ENCODE measurements at places on chromosomes 7 and 10.

DNA sequence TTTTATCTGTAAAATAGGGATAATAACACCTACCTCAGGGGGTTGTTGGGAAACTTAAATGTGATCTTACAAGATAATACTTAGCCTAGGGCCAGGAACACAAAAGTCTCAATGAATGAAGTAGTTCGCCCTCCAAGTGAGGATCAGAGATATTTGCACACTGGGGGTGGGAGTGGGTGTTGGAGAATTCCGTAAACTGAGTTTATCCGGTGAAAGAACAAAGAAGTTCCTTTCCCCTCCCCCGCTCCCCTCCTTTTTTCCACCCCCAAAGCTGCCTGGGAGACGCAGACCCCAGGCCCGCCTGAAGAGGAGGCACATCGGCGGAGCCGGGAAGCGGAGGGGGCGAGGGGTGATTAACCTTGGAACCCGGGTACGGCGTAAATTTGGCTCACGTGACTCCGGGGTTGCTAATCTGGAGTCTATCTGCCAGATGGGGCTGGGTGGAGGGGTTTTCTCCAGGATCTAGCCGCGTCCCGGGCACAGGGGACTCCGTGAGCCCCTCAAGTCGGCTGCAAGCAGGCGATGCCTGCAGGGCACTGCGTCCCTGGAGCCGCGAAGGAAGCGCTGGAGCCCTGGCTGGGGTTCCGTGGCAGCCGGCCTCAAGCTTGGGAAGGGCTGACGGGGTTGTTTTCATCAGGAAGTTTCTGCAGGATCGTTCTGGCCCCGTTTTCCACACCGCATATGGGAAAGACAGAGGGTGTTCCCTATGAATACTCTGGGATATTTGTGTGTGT lies 1.4 kb upstream of the PODXL start:
- DNase-seq: peak; percentile 72

- DNase-seq: no peak
Measured at GRCh38 chr7:91832493-91833045, 47.9 kb downstream of the MTERF1 start.

GRCh38 chr7:293681-294439 lies 3.9 kb downstream of the FOXL3 start:
- DNase-seq: no peak

GRCh38 chr7:127516320-127516719 lies 69.1 kb downstream of the GCC1 start:
- no peak for DNase-seq

DNA sequence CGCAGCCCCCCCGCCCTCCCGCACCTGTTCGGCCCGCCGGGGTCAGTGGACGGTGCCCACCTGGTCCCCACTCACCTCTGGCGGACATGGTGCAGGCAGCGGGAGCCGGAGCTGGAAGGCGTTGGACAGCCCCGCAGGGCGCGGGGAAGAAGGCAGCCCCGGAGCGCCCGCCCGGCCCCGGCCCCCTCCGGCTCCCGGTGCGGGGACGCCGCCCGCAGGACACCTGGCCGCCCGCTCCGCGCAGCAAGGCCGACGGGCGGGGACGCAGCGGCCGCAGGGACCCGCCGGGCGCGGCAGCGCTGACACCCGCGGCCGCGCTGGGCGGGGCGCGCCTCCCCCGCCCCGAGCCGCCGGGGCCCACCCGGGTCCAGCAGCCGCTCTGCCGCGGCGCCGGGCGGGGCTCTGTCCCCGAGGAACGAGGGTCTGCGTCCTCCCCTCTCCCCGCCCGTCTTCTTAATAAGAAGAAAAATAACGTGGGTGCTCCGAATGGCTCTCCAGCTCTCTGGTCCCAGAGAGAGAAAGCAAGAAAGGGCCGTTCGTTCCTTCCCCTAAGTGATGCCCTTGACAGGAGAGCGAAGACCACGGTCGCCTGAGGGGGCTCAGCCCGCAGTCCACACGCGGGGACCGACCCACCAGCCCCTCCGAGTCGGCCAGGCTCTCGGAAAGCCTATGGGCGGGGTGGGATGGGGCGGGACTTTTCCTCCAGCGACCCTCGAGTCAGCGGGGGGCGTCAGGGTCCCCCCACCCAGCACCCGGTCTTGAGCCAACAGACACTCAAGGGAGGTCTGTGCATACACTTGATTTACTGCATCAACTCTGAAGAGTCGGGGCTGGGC lies 53.4 kb upstream of the FHIP2A start:
- no peak for DNase-seq

GRCh38 chr10:60252688-60253087 lies 137.0 kb downstream of the ANK3 start:
- DNase-seq: no peak

DNA sequence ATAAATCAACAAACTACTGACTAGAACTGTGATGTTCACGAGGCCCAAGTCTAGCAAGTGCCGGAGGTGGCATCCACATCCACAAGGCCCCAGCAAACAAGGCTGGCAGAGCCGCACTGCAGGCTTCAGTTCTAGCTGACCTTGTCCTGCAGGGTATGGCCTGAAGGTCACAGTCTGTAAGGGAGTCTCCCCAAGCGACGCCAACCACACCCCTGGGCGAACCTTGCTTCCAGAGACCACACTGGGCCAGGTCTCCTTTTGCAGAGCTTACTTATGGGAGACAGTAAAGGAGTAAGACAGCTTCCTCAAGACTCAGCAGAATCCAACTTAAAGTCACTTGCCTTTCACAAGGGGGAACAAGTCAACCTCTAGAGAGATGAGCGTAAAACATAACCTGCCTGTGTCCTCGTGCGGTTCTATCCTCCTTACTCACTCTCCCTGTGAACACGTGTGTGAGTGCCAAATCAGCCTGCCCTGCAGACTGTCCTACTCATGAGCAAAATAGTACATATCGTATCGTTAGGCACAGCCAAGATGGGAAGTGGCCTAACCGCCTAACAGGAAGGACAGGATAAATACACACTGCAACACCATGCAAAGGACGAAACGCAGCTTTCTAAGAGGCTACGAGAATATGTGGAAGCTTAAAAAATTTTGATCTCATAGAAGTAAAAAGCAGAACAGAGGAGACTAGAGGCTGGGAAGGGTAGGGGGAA lies 22.7 kb downstream of the FAM53B start:
- no peak for DNase-seq

DNA sequence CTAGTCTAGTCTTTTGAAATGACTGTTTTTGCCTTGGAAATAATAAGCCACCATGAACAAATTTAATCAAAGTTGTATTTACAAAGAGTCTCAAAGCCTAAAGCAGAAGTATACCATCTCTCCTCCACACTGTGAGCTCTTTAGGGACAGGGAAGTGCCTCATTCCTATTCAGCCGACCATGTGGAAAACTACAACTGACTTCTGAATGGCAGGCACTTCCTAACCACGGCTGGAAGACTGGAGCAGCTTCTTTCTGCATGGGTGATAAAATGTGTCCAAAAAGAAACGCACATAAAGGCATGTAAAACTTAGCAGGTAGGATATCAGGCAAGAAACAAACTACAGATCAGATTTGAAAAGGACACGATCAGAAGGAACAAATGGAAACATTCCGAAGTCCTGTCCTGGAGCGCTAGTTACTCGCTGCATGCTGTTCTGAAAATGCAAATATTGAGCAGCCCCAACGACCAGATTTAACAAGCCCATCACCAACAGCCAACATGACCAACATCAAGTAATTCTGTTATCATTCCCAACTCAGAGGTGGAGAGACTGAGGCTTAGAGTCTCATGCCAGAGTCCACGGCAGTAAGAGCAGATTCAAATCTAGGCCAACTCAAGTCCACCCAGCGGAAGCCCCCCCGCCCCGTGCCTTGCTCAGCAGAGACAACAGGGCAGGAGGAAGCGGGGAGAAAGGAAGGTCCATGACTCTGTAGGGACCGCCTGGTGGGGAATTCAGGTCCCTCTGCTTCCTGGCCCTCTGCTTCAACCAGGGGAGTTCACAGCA lies 26.5 kb downstream of the CTBP2 start:
- no peak for DNase-seq

- no peak for DNase-seq
Measured at GRCh38 chr7:116561697-116562483, 37.1 kb downstream of the CAV1 start.

GRCh38 chr10:131475043-131475442 lies 163.5 kb upstream of the TCERG1L start:
- no peak for DNase-seq

- DNase-seq: no peak
Measured at GRCh38 chr7:38375453-38375852, 102.0 kb upstream of the TARP start.

- no peak for DNase-seq
Measured at GRCh38 chr7:73766556-73767229, 3.4 kb downstream of the CLDN3 start.

GRCh38 chr7:104820836-104821535 lies 193.0 kb upstream of the KMT2E start:
- no peak for DNase-seq

DNA sequence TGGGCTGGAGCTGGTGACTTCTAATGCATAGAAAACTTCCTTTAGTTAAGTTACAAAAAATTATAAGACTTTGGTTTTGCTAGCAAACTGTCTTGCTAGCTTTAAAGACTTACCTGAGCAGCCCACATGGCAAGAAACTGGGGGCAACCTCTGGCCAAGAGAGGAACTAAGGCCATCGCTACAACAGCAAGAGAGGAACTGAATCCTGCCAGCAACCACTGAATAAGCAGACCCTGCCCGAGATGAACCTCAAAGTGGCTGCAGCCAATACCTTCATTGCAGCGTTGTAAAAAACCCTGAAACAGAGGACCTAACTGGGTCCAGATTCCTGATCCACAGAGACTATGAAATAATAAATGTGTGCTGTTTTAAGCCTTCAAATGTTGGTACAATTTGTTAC lies 54.6 kb upstream of the STARD3NL start:
- no peak for DNase-seq

- no peak for DNase-seq
Measured at GRCh38 chr7:135817583-135817982, 69.0 kb upstream of the FAM180A start.

GRCh38 chr7:128217030-128217805 lies 23.9 kb upstream of the LEP start:
- no peak for DNase-seq

Measured in D721Med (cell line).